ENCODE measurements at places on chromosomes 3 and 15. TPM values are rescaled to one million over a fixed set of nuclear protein-coding genes. Genes with fewer than 3 reads are reported as not detected.

SYNPR gene
- total RNA-seq: not detected

CPNE9 gene
- total RNA-seq: not detected

ARHGAP11A gene
- total RNA-seq: 0.59 TPM

LAMB2 gene
- 636 TPM for total RNA-seq

DPH3 gene
- total RNA-seq: 19.0 TPM

EDEM1 gene
- total RNA-seq: 84.1 TPM

LDHAL6B gene
- not detected for total RNA-seq

GALNT15 gene
- total RNA-seq: 746 TPM

GNAT1 gene
- not detected for total RNA-seq

TLR9 gene
- total RNA-seq: 0.30 TPM

SOX14 gene
- not detected for total RNA-seq

C3orf20 gene
- total RNA-seq: not detected

SPTBN5 gene
- 16.5 TPM for total RNA-seq

IL5RA gene
- not detected for total RNA-seq

KLHL40 gene
- 0.42 TPM for total RNA-seq

TGM4 gene
- total RNA-seq: not detected

CLDND1 gene
- 106 TPM for total RNA-seq

GRAMD2A gene
- total RNA-seq: 2.9 TPM

ZNF80 gene
- total RNA-seq: not detected

RNF123 gene
- 33.9 TPM for total RNA-seq

RBPMS2 gene
- 2.0 TPM for total RNA-seq

PLCH1 gene
- 7.0 TPM for total RNA-seq

XIRP1 gene
- not detected for total RNA-seq

LRRC15 gene
- not detected for total RNA-seq

CASR gene
- 0.39 TPM for total RNA-seq

ULK3 gene
- total RNA-seq: 86.7 TPM

GLDN gene
- 83.7 TPM for total RNA-seq

LMOD3 gene
- not detected for total RNA-seq

CACNA2D3 gene
- 9.6 TPM for total RNA-seq

ZNF774 gene
- 2.9 TPM for total RNA-seq

MESP2 gene
- not detected for total RNA-seq

COL6A5 gene
- total RNA-seq: not detected

TMEM212 gene
- not detected for total RNA-seq

NGLY1 gene
- total RNA-seq: 22.8 TPM

GRAMD1C gene
- 1.1 TPM for total RNA-seq

NR1I2 gene
- 0.87 TPM for total RNA-seq

INKA1 gene
- total RNA-seq: 10.3 TPM

CLN6 gene
- total RNA-seq: 28.8 TPM

RAP2B gene
- 15.1 TPM for total RNA-seq

RGMA gene
- 28.2 TPM for total RNA-seq

AHSG gene
- not detected for total RNA-seq

SCG3 gene
- not detected for total RNA-seq

TPRA1 gene
- total RNA-seq: 50.3 TPM

CHRNA5 gene
- total RNA-seq: 3.0 TPM

SLC27A2 gene
- total RNA-seq: not detected

MYL3 gene
- 17.1 TPM for total RNA-seq

SUCLG2 gene
- total RNA-seq: 52.8 TPM

OSBPL10 gene
- total RNA-seq: 79.2 TPM

TGM5 gene
- not detected for total RNA-seq

KCNAB1 gene
- 8.5 TPM for total RNA-seq

PLSCR2 gene
- not detected for total RNA-seq

SLC12A1 gene
- not detected for total RNA-seq

TF gene
- total RNA-seq: 1.4 TPM

CLDN11 gene
- 62.9 TPM for total RNA-seq

BCL2A1 gene
- total RNA-seq: 2.1 TPM

CRELD1 gene
- 18.2 TPM for total RNA-seq
